ENCODE measurements at places on chromosomes 4 and X. TPM values are rescaled to one million over a fixed set of nuclear protein-coding genes. Genes with fewer than 3 reads are reported as not detected.

The SASH3 gene
- not detected for total RNA-seq

The C4orf46 gene
- 27.3 TPM for total RNA-seq

- DNase-seq: no peak
Measured at GRCh38 chrX:95055991-95056390, 1382.0 kb downstream of the FAM133A start.

GRCh38 chrX:32408389-32408788, 803.0 kb downstream of the DMD start:
- no peak for DNase-seq

GRCh38 chr4:3082925-3083515, 8.5 kb downstream of the HTT start:
- no peak for DNase-seq

GRCh38 chrX:153500676-153501280, 6.0 kb downstream of the BGN start:
- DNase-seq: no peak

Data from H1 (cell line).